Activated B cell treated with CpG ODN at 0.5 μM for 24 hours (primary cell): ENCODE measurements at places on chromosomes 11 and 22. TPM values are rescaled to one million over a fixed set of nuclear protein-coding genes. Genes with fewer than 3 reads are reported as not detected.

DNA sequence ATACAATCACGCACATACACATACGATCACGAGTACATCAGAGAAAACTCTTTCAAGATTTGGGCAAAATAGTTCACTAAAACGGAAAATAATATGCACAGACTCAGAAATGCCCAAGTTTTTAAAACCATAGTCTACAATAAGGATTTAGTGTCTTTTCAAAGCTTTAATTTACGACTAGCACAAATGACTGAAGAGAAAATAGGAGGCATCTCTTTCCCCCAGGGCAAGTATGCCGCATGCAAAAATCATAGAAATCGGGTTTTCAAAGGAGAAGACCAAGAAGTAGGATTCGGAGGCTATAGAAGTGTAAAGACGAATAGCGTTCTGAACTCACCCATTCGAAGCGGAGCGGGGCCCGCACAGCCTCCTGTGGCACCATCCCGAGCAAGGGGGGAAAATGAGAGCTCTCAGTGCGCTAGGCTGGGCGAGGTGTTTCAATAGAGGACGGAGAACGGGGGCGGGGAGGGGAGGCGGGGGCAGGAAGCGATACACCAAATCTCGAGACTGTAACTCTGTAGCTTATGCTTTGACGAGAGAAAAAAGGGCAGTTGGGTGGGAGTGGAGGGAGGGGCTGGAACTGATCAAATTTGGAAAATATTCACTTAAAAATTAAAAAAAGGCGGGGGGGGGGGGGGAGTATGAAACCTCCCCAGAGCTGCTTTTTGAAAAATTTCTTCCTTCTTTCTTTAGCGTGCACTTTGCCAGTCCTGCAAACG, 15.8 kb downstream of the BLID start:
- no peak for DNase-seq

GRCh38 chr22:50150161-50151129, 20.1 kb upstream of the PANX2 start:
- no peak for DNase-seq

DNA sequence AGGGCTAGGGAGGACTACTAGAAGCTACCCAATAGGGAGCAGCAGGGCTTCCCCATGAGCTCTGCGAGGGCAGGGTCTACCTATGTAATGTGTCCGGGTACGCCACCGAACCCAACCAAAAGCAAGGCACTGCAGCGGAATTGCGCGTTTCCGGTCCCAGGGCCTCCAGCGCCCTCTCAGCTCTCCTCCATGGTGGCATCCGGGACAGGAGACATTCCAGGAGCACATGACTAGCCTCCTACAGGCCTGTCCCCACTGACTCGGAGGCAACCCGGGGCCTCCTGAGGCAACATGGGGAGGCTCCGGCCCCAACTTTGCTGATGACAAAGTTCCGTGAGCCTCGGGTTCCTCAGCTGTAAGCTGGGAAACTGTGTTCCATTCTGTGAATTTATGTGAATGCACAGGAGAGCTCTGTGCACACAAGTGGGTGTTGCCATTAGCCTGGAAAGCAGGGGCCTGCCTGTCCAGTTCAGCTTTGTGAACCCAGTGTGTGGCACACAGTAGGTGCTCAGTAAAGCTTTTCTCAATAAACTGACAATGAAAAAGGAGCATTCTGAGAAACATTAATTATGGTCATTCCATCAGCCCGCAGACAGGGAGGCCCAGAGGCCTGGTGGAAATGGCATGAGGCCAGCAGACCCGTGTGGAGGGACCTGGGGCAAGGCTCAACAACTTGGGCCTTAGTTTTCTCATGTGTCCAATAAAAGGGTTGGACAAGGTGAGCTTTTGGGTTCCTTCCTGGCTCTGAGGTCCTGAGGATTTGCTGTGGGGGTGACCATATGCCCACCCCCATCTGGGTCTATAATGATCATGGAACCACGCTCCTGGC, 50.3 kb downstream of the CHRDL2 start:
- DNase-seq: peak; percentile 7

DNA sequence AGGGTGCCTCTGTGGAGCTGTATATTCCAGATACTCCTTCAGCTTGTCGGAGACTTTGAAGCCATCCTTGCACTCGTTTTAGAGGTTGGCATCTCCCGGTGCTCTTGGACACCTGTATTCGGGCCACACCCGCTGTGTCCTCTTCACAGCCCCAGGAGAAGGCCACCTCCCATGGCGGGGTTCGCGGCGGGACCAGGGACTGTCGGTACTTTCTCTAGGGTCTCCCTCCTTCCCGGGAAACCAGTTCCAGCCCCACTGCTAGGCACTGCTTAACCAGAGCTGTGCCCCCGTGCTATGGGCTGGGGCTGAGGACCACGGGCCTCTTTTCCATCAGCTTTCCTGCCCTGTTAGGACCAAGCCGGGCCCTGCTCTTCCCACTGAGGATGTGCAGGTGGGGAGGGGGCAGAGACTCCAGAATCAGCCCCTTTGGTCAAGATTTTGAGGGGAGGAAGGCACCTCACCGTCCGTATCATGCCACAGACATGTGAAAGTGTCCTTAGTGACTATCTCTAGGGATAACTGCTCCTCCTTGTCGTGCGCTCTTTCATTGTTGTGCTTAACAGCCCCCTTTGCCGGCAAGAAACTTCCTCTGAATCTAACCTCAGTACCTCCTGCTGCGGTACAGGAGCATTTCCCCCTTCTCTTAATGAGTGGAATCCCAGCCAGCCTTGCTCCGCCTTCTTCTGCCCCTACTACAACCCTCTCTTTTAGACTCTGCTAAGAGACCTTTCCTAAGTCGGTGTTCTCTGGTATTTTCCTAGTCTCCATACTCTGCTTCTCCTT, 1.2 kb upstream of the B3GAT1 start:
- no peak for DNase-seq

The MMP1 gene
- not detected in 2 replicates for total RNA-seq
